ENCODE measurements at places on chromosomes 16 and 17.
A peak's percentile ranks its signal among the peaks of the same experiment; 100 is the strongest.

DNA sequence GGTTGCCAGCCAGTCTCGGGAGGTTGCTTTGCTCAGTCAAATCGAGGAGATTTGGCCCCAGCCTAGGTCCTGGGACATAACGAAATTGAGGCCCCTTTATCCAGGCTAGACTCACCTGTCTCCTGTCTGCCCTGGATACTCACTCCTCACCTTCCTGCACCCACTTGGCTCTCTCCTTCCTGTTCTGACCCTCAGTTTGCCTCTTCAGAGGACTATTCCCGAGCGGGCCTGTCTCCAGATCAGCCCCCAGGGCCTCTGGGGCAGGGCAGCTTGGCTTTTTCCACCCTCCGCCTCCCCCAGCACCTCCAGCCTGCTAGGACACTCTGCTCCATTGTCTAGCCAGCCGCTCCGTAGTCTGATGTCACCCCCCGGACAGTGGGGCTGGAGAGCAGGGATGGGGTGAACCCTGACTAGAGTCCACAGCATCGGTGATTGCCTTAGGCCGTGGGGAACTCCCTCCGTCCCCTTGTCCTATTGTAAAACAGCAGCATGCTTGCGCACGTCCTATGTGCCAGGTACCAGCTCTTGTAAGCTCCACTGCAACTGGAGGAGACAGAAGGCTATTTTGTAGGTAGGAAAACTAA, 8.8 kb downstream of the WFIKKN2 start:
- no peak for DNase-seq

GRCh38 chr16:23464196-23464595, 11.2 kb upstream of the COG7 start:
- DNase-seq, result no peak

DNA sequence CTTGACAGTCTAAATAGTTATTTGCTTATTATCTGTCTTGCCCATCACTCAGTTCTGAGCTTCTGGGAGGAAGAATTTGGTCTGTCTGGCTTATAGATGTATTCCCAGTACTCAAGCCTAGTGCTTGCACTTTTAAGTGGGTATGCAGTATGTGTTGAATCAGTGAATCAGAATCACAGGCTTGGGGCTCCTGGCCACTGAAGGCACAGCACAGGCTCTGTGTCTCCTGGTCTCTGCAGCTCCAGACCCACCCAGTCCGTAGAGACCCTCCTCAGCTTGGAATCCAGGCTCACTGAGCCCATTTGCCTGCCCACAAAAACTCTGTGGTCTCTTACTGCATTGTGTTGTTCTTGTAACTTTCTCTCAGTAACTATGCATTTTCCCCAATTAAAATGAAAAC, 19.3 kb upstream of the CFAP20 start:
- no peak for DNase-seq

DNA sequence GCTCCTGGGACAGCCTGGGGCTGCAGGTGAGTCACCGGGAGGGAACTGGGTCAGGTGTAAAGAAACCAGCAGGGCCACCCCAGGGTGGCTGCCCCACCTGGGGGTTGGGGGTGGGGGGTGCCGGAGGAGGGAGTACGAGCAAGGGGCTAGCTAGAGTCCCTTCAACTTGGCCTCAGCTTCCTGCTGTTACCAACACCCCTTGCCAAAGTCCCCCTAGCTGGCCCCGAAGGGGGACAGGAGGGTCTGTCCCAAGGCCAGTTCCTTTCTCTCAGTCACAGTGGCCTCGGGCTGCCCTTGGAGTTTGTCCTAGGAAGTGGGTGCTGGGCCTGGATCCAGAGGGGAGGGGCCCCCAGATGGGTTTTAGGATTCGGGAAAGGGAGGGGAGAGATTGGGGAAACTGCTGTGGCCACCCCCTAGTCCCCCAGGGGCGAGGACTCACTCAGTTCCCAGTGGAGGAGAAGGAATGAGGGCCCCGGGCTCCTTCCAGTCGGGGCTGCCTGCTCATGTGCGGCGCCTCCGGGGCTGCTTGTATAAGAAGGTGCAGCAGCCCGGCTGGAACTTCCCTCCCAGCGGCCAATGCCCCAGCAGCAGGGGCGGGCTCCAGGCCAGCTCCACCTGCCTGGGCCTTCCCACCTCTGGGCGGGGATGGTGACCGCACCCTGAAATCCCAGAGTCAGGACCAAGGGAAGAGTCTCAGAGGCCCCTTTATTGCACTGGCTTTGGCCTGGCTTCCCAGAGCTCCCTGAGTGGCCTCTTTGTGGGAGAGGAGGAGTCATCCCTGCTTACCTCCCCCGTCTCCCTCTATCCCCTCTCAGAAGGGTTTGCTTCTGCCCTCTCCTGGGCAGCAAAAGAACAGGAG, 7.3 kb downstream of the ARHGAP27 start:
- DNase-seq, result no peak

GRCh38 chr17:16211590-16211989, 3.7 kb downstream of the NCOR1 start:
- no peak for DNase-seq

- no peak for DNase-seq
These were observed 4.9 kb downstream of the IRX6 start for GRCh38 chr16:55328611-55329569.

- no peak for DNase-seq
These were observed 16.7 kb downstream of the RPRML start for GRCh38 chr17:46962374-46962790.

DNA sequence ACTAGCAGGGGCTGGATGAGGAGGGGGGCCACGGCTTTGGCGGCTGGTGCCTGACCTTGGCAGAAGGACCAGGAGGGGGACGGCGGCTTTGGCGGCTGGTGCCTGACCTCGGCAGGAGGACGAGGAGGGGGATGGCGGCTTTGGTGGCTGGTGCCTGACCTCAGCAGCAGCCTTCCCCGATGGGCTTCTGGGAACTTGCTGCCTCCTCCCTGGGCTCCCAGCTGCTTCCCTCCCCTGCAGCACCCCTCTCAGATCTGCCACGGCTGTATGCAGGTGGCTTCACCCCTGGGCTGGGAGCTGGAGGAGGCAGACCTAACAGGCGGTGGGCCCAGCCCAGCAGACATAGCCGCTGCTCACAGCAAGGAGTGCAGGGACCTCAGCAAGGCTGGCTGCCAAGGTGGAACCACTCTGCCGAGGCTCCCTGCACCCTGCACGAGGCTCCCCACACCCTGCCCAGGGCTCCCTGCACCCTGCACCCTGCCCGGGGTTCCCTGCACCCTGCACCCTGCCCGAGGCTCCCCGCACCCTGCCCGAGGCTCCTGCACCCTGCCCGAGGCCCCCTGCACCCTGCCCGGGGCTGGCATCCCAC, 38.4 kb upstream of the CBFA2T3 start:
- no peak for DNase-seq

DNA sequence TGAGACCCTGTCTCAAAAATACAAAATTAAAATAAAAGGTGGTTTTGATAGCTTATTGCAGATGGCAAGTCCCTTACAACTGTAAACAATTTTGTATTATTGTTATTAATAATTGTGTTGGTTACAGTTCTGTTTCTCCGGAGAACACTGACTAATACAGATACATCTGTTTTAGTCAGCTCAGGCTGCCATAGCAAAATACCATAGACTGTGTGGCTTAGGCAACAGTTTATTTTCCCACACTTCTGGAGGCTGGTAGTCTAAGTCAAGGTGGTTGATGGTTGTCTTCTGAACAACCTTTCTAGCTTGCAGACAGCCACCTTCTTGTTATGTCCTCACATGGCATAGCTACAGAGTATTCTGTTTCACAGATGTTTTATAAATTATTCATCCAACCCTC, 14.2 kb upstream of the IL21R start:
- no peak for DNase-seq

DNA sequence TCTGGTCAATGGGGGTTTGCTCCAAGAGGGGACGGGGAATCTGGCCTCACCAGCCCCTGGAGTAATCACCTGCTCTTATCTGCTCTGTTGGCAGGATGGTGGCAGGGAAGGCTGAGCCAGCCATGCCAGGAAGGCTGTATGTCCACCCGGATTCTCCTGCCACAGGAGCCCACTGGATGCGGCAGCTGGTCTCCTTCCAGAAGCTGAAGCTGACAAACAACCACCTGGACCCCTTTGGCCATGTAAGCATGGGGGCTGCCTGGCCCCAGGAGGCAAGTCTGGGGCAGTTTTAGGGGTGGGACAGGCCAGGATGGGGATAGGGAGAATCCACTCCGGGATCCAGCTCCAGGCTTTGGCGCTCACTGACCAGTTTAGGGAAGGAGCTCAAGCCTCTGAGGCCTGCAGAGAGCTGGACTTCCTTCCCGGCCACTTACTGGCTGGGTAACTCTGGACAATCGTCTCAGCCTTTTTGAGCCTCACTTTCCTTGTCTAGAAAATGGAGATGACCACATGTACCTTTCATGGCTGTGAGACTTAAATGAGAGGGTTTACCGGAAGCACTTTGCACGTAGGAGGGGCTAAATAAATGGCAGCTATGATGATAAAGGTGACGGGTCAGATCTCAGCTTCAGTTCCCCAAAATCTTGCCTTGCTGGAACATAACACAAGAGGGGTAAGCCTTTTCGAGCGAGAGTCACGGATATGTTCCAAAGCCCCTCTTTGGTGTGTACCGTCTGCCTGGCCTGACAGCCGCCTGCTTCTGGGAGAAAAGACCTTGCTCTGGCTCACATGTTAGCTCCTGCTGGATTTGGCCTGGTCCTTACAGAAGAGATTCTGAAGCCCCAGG, 15.4 kb downstream of the TBX4 start:
- no peak for DNase-seq

- DNase-seq, result no peak
These were observed 26.2 kb upstream of the PLCG2 start for GRCh38 chr16:81752876-81753227.

- DNase-seq, result no peak
These were observed 4.2 kb upstream of the GFOD2 start for GRCh38 chr16:67723151-67723910.

DNA sequence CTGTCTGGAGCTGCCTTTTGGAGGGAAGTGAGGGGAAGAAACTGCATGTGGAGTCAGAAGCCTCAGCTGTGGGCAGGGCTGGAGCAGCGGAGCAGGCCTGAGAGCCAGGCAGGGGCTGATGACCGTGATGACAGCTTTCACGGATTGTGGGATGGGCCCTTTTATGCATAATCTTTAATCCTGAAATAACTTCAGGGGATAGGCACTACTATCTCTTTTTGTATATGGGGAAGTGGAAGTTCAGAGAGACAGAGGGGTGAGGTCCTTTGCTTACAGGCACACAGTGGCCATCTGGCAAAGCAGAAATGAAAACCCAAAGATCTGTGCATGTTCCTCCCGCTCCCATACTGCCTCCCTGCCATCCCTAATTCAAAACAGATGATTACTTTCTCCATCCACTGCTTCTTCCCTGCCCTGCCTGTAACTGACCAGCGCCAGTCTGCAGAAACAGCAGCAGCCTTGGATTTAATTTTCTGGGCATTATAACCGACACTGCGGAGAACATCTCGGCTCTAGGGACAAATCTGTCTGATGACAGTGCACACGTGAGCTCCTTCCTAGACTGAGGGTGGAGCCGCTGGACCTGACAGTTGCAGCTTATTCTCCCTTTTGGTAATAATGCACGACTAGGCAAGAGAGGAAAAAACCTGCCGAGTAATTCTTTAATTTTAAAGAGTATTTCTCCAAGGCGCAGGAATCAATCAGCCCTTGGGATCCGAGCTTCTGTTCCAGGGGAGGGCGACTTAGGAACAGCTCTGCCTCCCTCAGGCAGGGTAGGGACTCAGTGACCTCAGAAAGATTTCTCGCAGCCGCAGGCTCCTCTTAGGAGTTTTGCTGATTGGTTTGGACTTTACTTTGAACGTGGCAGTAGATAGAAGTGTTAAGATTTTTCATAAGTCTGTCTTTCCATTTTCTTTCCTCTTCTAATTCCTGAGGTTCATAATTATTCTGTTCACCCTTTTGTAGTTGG, 95.4 kb downstream of the UTP18 start:
- no peak for DNase-seq

DNA sequence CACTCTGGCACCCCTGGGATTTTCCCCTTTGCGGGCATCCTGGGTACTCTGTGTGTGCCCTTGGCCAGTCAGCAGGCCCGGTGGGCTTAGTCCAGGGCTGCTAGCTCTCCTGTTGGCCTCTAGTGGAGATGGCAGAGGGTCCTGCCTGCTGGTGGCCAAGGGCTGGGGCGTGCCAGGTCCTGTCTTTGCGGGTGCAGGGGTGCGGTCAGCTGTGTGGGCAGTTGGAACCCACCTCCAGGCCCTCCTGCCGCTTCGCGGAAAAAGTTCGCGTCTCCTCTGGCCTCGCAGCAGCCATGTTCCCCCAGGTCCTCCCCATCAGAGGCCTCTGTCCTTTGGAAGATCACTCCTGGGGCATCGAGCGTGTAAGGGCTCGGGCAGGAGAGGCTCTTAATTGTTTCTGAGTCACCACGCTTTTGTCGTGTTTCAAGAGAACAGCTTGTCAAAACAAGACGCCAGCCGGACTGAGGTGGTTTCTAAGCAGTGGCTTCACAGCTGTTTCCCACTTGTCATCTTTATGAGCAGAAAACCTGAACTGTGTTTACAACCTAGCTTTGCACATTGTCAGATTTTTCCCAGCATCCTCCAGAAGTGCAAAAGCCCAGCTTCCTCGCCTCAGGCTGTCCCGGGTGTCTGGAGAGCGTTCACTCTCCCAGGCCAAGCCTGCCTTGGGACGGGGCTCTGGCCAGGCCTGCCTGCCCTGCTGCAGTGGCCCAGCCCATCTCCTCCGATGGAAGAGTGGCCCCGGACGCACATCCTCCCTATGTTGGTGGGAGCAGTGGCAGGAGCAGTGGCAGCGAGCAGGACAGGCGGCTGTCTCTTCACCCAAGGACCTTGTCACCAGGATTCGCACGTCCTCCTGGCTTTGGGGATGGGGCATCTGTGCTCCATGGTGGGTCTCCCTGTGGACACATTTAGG, 5.0 kb upstream of the DNASE1L2 start:
- no peak for DNase-seq

GRCh38 chr17:27741361-27741861, 58.9 kb downstream of the NOS2 start:
- DNase-seq, result no peak

- DNase-seq, result no peak
These were observed 78.0 kb downstream of the MGAT5B start for GRCh38 chr17:76946111-76946771.

- no peak for DNase-seq
These were observed 484.9 kb upstream of the WSB1 start for GRCh38 chr17:26809033-26809432.

DNA sequence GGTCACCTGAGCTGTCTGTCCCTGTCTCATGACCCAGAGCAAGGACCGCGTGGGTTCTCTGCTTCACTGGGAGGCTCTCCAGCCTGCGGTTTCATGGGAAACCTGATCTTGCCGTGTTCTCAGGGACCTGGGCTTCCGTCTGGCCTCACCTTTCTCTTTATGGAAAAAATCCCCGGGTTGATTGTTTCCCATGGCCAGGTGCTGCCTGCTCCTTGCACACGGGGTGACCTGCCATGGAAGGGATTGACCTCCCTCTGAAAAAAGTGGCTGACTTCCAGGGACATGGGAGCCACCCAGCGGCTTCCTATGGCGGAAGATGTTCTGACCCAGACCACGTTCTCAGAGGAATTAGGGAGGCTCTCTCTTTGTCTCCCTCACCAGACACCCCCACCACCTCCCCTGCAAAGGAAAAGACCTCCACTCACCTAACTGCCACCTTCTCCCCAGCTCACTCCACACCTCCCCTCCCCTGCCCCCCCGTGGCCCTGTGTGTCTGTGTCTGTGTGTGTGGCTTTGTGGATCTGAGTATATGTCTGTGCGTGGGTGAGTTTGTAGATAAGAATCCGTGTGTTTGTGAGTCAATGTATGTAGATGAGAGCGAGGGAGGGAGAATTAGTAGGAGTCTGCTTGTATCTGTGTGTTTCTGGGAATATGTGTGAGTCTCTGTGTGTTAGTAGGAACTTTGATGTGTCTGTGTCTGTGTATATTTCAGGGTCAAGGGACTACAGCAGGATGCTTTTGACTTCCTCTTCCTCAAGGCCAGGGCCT, 154.6 kb downstream of the NTN1 start:
- no peak for DNase-seq

GRCh38 chr16:57134982-57135381, 42.6 kb downstream of the CPNE2 start:
- DNase-seq, result peak; percentile 14

- DNase-seq, result no peak
These were observed 26.6 kb upstream of the SKAP1 start for GRCh38 chr17:48456589-48456988.

Data from activated CD4-positive, alpha-beta T cell treated with anti-CD3 and anti-CD28 coated beads, Interleukin-2, amount 50 U/mL, for 1 hour (primary cell).